Brain (organoid and tissue), 16 donors: ENCODE measurements at places on chromosomes 1 and 21.

DNA sequence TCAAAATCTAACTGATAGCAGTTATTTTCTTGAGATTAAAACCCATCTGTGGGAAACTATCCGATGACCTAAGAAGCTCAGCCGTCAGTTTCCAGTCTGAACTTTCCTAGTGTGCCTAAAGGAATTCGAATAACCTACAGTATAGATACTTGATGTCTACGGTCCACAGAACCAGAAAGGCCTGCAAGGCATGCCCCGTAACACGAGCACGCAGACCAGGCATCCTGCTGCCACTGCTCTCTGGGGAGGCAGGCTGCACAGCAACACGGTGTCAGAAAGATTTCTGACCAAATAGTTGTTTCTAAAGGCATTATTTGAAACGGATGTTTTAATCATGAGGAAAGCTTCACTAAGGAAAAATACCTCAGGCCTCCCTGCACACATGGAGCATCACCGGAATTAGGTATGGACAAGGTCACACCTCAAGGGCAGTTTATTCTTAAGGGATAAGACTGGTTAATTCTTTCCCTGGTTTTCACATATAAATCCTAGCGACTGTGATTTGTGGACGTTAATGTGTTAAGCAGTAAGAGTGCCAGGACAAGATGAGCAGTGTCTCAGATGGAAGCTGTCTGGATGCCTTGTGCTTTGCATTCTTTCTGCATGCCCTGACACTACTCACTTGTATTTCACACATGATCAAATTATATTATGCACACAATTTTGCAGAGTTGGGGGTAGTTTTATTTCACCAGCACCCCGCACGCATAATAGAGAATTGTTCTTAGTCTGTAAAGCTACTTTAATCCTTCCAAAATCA lies 49.0 kb upstream of the NADK start:
- DNase-seq: no peak

DNA sequence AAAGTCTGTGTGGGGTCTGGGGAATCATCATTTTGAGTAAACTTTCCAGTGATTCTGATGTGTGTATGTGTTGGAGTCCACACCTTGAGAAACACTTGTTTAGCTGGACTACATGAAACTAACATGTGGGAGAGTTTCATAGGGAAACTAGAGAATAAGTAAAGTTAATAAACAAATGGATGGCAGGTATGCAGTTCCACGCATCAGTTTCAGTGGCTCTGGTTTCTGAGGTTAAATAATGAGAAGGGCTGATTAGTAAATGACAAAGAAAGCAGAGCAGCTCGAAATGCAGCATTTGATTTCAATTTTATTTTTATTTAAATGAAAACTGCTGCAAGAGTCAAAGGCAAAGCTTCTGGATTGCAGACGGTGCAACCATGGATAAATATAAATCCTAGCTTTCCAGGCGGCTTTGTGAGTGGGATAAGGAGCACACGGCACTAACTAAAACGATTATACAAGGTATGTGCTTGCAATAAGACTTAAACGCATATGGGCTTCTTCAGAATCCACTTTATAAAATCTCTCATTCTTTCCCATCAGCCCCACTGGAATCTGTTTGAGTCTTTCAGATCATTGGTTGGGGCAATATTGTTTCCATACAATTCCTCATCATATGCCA lies 310.7 kb downstream of the PLPP3 start:
- DNase-seq: no peak

- DNase-seq: peak; percentile 88
Measured at GRCh38 chr1:72623299-72623708, 341.0 kb upstream of the NEGR1 start.

- DNase-seq: peak; percentile 66
Measured at GRCh38 chr1:31152181-31152795, 86.8 kb upstream of the PUM1 start.

DNA sequence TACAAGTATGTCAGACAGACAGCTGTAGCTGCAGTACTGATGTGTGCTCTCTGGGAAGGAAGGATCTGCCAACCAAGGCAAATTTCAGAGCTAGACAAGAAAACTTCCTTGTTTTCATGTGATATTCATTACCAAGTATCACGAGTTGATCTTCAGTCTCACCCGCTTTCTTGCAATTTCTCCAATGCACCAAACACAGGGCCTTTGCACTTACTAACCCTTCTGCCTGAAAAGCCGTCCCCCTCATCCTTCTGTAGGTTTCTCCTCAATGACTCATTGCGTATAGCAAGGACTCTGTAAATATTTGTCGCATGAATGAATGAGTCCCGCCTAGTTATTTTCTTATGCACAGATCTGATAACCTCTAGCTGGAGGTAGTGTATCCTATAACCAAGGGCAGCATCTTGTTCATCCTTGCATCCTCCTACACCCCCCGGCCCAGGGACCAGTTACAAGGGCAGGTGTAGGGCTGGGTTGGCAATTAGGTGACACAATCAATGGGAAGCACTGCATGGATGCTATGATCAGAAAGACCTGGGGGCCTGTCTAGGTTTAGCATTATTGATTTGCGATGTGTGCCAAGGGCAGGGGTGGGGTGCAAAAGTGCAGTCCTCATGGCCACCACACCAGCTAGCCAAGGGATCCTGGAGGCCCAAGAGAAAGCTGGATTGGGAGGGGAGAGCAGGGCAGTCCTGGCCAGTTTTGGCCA lies 51.4 kb upstream of the GPR157 start:
- DNase-seq: no peak

GRCh38 chr1:19336543-19336942 lies 24.4 kb downstream of the SLC66A1 start:
- no peak for DNase-seq

DNA sequence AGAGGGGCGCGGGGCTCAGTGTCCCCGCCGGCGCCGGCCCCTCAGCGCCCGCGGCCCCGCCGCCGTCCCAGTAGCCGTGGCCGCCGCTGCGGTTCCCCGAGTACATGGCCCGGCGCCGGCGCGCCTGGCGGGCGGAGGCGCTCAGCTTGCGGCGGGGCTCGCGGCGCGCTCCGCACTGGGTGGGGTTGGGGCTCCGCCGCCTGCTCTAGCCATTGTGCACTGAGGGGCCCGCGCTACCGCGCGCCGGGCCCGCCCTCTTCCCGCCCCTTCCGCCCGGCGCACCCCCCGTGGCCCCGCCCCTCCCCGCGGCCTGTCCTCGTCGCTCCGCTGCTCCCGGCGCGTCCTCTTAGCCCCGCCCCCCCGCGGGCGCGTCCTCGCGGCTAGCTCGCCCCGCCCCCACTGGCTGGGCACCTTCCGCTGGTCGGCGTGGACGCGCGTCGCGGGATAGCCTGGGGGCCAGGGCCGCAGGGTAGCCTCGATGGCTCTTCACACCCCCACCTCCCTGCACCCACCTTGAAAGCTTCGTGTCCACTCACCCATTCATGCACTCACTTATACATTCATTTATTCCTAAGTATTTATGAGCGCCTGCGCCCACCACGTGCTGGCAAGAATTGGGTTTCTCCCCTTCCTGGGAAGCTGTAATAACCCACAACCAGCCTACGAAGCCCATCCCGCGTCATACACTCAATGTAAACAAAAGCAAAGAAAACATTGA lies at the start of the genes CHML and OPN3:
Gene CHML (minus strand): TSS at position 221 of the 718 bp plus-strand sequence. CDS start 4,603 bp downstream, outside the sequence.
Gene OPN3 (minus strand): TSS at position 221 of the 718 bp plus-strand sequence. CDS start 115 bp downstream, at position 106.
- DNase-seq: peak; percentile 96

GRCh38 chr1:18926315-18927081 lies 24.1 kb upstream of the ALDH4A1 start:
- DNase-seq: no peak

- no peak for DNase-seq
Measured at GRCh38 chr1:37861151-37861550, 1.8 kb upstream of the MTF1 start.

- DNase-seq: no peak
Measured at GRCh38 chr1:29515170-29515955, 279.0 kb downstream of the PTPRU start.

DNA sequence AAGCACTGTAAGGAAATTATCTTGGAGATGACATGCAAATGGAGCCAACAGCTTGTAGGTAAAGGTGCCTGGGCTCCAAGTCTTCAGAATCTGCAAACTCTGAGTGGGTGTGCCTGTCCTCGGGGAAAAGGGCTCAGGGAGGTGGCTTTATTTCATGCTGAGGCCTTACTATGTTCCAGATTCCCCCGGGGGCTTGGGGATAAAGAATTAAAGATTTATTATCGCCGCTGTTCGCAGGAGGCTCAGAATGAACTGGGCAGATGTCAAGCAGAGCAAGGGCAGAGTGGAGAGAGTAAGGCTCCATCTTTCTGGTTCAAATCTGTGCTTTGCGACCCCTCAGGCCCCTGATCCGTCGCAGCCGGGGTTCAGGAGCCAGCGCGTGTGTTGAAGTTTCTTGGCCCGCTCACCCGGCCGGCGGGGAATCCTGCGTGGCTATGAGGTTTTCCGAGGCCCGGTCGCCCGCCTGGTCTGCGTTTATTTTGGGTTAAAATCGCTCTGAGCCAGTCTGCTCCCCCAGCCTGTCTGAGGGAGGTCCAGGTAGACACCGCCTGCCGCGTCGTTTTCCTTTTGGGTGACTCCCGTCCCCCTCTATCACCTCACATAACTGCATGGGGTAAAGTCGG lies 19.5 kb downstream of the RHOU start:
- DNase-seq: no peak

- no peak for DNase-seq
Measured at GRCh38 chr1:147575376-147575775, 34.1 kb downstream of the BCL9 start.

- no peak for DNase-seq
Measured at GRCh38 chr1:224353975-224354925, 2.4 kb upstream of the CNIH4 start.

DNA sequence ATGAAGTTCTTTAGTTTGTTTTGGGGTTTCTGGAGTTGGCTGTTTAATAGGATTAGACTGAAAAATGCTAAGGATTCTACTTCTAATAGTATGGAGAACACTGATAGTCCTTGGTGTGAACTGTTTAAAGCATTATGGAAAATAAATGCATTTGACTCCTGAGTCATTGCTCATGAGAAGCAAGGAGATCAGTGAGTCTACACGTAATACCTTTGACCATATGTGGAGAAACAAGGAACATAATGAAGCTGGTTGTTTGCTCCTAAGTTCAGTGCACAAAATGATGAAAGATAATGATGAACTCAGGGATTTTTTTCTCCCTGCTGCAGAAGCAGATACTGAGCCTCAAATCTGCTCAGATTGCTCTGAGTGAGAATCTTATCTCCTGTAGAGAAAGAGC lies 158.9 kb upstream of the COL11A1 start:
- no peak for DNase-seq

DNA sequence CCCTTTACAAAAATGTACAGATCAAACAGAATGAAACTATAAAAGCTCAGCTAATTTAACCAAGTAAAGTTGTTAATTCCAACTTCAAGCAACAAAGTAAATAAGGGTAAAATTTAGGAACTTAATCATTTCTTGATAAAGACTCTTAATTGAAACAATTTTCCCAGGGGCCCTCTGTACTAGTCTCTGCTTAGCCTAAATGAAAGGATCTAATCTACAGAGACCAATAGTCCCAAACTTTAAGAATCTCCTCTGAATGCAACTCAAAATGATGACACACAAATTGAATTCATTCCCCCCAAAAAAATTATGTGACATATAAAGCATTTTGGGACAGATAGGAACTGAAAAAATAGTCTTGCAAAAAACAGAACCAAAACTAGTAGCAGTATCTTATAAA lies 16.6 kb downstream of the EYA3 start:
- DNase-seq: no peak

DNA sequence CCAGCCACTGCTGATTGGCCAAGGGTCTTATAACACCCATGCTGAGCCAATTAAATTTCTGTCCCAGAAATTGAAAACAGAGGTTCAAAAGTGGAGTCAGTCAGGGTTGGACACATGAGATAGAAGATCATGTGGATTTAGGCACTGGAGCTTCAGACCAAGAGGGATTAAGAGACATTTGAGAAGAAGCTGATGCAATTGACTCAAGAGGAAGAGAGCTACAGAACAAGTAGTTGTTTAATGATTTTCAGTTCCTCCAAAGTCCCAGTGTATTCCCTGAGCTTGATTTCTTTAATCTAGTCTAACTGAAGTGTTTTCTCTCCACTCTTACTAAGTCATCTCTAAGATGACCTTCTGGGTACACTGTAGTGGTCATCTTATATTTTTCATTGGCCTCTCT lies 227.1 kb downstream of the DUSP10 start:
- no peak for DNase-seq

DNA sequence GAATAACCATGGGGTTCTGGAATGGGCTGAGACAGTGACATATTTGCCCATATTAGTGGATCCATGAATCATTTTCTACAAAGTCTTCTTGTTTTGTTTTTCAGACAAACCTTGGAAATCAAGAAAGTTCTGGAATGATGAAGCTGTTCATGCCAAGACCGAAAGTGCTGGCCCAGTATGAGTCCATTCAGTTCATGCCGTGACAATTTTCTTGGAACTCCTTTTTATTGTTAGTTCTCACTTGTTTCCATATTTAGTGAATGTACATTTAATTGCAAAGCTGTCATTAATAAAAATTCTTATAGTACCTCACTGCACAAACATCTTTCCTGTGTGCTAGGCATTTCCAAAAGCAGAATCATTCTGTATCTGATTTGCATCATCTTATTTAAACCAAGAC lies 100.6 kb upstream of the KCNJ15 start:
- DNase-seq: no peak

GRCh38 chr1:226838456-226838855 lies 32.0 kb upstream of the PSEN2 start:
- no peak for DNase-seq

DNA sequence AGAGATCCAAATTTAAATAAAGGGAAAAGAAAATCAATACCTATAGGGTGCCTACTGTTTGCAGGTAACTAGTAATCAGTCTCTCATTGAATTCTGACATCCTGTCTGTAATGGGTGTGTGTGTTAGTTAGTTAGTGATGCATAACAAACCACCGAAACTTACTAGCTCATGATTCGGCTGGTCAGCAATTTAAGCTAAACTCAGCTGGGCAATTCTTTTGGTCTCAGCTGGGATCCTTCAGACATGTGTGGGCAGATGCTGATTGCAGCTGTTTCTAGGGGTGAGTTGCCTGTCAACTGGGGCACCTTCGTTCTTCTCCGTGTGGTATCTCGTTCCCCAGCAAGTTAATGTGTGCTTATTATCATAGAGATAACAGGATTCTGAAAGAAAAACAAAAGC lies 40.2 kb upstream of the ZNF124 start:
- no peak for DNase-seq

DNA sequence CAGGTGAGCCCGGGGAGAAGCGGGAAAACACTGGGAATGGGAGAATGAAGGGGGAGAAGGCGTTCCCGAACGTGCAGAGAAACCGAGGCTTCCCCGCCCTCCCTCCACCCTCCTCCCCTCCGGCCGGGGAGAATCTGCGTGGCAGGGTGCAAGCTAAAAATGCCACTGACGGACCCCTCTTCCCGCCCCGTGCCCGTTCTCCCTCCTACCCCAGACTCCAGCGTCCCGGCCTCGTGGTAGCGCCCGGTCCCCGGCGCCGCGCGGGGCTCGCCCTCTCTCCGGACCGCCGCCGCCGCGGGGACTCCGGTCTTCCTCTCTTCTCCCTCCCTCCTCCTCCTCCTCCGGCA lies 81.6 kb upstream of the AK4 start:
- no peak for DNase-seq
